ENCODE measurements at places on chromosomes 1 and 21. TPM values are rescaled to one million over a fixed set of nuclear protein-coding genes. Genes with fewer than 3 reads are reported as not detected.

PACC1 gene
- total RNA-seq, result 10.6 TPM

SPRR2D gene
- not detected for total RNA-seq

TARS2 gene
- 10.9 TPM for total RNA-seq

LCE2C gene
- total RNA-seq, result not detected

C2CD2 gene
- 25.3 TPM for total RNA-seq

SPRR2E gene
- not detected for total RNA-seq

KCNC4 gene
- 0.18 TPM for total RNA-seq

PRKAB2 gene
- 10.6 TPM for total RNA-seq

FCRL5 gene
- not detected for total RNA-seq

RIPPLY3 gene
- total RNA-seq, result not detected

CCDC27 gene
- not detected for total RNA-seq

SPOCD1 gene
- 42.2 TPM for total RNA-seq

GJA8 gene
- total RNA-seq, result not detected

MYBPH gene
- not detected for total RNA-seq

S100B gene
- not detected for total RNA-seq

DNASE2B gene
- total RNA-seq, result not detected

APCS gene
- not detected for total RNA-seq

DIRAS3 gene
- 8.6 TPM for total RNA-seq

ALX3 gene
- total RNA-seq, result not detected

USP33 gene
- 89.4 TPM for total RNA-seq

TSSK3 gene
- not detected for total RNA-seq

HAO2 gene
- not detected for total RNA-seq

GRCh38 chr1:236163463-236164153 lies 21.3 kb downstream of the GPR137B start:
- no peak overlapping the region for H3K27ac ChIP-seq
- no peaks in the 10 kb centered on the region for H3K4me1 ChIP-seq
- peaks cover 2% of the 10 kb centered on the region for H3K36me3 ChIP-seq
- H3K4me3 ChIP-seq, result no peak overlapping the region
- DNase-seq, result no peak
- no peaks in the 10 kb centered on the region for H3K27me3 ChIP-seq

DNA sequence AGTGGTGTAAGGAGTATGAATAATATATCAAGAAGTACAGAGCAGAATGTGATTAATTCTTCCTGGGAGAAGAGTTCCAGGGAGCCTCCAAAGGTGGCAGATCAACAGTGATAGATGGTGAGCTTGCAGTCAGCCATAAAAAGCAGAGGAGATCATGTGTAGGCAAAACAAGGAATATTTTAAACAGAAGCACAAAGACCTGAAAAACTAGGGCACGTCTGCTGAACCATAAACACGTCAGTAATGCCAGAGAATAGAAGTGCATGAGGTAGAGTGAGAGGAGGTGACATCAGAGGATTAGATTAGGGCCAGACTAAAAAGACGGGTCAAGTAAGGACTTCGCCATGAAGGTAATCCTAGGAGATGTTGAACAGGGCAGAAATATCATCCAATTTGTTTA lies 151.8 kb downstream of the EIF4G3 start:
- H3K27ac ChIP-seq, result no peak overlapping the region
- H3K36me3 ChIP-seq, result no peaks in the 10 kb centered on the region
- H3K27me3 ChIP-seq, result no peaks in the 10 kb centered on the region
- no peak for DNase-seq
- peaks cover 9% of the 10 kb centered on the region for H3K4me1 ChIP-seq

DNA sequence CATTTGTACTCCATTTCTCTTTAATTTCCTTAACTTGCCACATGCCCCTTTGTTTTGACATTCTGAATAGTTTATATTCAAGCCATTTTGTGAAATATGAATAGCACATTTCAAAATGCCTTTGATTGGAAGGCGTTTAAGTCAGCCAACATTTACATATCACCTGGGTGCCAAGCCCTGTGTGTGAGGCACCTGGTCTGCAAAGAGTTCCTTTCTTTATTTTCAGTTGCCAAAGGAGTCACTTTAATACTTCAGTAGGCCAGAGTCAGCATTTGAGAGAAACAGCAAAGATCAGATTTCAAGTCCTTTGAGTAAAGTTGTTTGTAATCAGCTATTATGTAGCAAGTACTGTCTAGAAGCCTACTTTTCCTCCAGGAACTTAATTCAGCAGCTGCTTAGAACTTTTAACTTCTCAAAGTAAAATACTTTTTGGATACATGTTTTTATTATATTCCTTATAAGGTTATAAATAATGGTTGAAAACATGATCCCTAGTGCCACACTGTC lies 70.8 kb downstream of the DTL start:
- no peak overlapping the region for H3K4me3 ChIP-seq
- peak; percentile 28 for DNase-seq
- H3K27ac ChIP-seq, result no peak overlapping the region
- H3K27me3 ChIP-seq, result no peaks in the 10 kb centered on the region
- H3K4me1 ChIP-seq, result peaks cover 5% of the 10 kb centered on the region
- H3K36me3 ChIP-seq, result no peaks in the 10 kb centered on the region

- peak; percentile 35 for DNase-seq
- H3K27me3 ChIP-seq, result no peaks in the 10 kb centered on the region
- peak within 1 kb of the TSS; percentile 92 for H3K4me3 ChIP-seq
- no peaks in the 10 kb centered on the region for H3K36me3 ChIP-seq
- peaks cover 3% of the 10 kb centered on the region for H3K4me1 ChIP-seq
These were observed at the start of gene SMYD2 for GRCh38 chr1:214281021-214281719. Gene SMYD2, plus strand, starts transcription at chr1:214281159. Its CDS starts 96 bp downstream, at chr1:214281255.

- no peak overlapping the region for H3K4me3 ChIP-seq
- H3K27me3 ChIP-seq, result peaks cover 22% of the 10 kb centered on the region
- H3K36me3 ChIP-seq, result no peaks in the 10 kb centered on the region
- no peak for DNase-seq
- H3K4me1 ChIP-seq, result no peaks in the 10 kb centered on the region
These were observed 1.8 kb downstream of the C1orf53 start for GRCh38 chr1:197904126-197904787.

DNA sequence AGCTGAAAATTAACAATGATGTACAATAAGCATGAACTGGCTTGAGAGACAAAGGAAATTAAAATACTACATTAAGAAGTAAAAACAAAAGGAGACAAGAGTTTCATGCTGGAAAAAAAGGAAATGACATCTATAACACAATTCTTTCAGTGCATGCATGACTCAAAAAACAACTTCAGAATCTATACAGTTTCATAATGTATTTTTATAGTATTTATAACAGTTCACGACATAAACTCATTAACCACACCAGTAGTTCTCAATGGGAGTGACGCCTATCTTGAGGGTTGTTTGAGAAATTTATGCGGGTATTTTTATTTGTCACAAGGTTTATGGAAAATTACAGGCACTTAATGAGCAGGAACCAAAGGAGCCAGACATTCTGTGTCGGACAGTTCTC lies 168.5 kb downstream of the SMYD3 start:
- no peak overlapping the region for H3K27ac ChIP-seq
- no peaks in the 10 kb centered on the region for H3K36me3 ChIP-seq
- H3K4me3 ChIP-seq, result no peak overlapping the region
- H3K27me3 ChIP-seq, result no peaks in the 10 kb centered on the region

DNA sequence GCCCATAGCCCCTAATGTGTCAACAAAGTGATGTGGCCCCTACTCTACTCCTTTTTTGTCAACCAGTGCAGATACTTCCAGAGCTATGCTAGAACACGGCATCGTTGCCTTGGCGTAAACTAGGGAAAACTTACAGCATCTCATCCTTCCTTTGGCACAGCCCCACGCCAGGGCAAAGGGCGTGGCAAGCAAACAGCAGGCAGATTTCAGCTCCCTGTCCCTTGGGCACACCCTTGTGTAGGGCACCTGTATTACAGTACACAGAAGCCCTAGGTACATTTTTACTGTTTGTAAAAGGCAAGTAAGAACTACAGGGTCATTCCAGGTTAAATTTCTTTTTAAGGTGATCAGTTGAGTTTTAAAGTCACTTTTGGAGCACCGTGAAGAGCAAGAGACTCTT lies 29.3 kb downstream of the PRDX6 start:
- H3K4me1 ChIP-seq, result peaks cover 5% of the 10 kb centered on the region
- no peaks in the 10 kb centered on the region for H3K36me3 ChIP-seq
- H3K27me3 ChIP-seq, result no peaks in the 10 kb centered on the region
- DNase-seq, result no peak
- no peak overlapping the region for H3K27ac ChIP-seq
- no peak overlapping the region for H3K4me3 ChIP-seq

DNA sequence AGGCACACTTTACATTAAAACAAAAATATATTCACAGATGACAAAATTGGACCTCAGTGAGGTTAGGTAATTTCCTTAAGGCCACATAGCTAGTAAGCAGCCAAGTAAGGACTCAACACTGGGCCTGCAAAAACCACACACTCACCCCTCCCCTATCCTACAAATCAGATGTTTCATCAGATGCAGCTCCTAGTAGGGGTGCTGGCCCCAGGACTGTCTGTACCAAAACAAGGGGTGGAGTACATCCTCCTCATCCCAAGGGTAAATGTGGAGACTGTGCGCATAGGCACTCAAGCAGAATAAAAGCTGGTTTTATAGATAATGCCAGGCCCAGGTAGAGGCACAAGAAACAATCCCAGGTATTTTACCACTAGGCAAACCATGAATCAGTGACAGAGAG lies 25.7 kb downstream of the URB1 start:
- peaks cover 8% of the 10 kb centered on the region for H3K4me1 ChIP-seq
- no peak overlapping the region for H3K27ac ChIP-seq
- no peak overlapping the region for H3K4me3 ChIP-seq
- peaks cover 53% of the 10 kb centered on the region for H3K36me3 ChIP-seq

- peaks cover 10% of the 10 kb centered on the region for H3K4me1 ChIP-seq
- no peak overlapping the region for H3K27ac ChIP-seq
- no peaks in the 10 kb centered on the region for H3K27me3 ChIP-seq
- no peaks in the 10 kb centered on the region for H3K36me3 ChIP-seq
These were observed 34.9 kb downstream of the VANGL1 start for GRCh38 chr1:115676498-115677181.

GRCh38 chr1:220670365-220670764 lies 19.8 kb upstream of the C1orf115 start:
- no peaks in the 10 kb centered on the region for H3K36me3 ChIP-seq
- H3K4me1 ChIP-seq, result no peaks in the 10 kb centered on the region
- no peak for DNase-seq
- H3K27me3 ChIP-seq, result peaks cover 3% of the 10 kb centered on the region

- H3K4me3 ChIP-seq, result no peak overlapping the region
- no peak overlapping the region for H3K27ac ChIP-seq
- H3K27me3 ChIP-seq, result peaks cover 21% of the 10 kb centered on the region
- no peaks in the 10 kb centered on the region for H3K36me3 ChIP-seq
- DNase-seq, result no peak
- H3K4me1 ChIP-seq, result peaks cover 1% of the 10 kb centered on the region
These were observed 35.5 kb upstream of the VANGL1 start for GRCh38 chr1:115606305-115606704.

GRCh38 chr1:3369446-3370076 lies 84.9 kb upstream of the ARHGEF16 start:
- peaks cover 1% of the 10 kb centered on the region for H3K4me1 ChIP-seq
- DNase-seq, result peak; percentile 78
- H3K27ac ChIP-seq, result no peak overlapping the region
- peaks cover 17% of the 10 kb centered on the region for H3K27me3 ChIP-seq

- no peaks in the 10 kb centered on the region for H3K36me3 ChIP-seq
- DNase-seq, result no peak
- no peak overlapping the region for H3K27ac ChIP-seq
- no peaks in the 10 kb centered on the region for H3K4me1 ChIP-seq
These were observed 8.1 kb downstream of the RGS8 start for GRCh38 chr1:182676274-182676673.

GRCh38 chr1:227769936-227770494 lies 34.8 kb downstream of the SNAP47 start:
- H3K27ac ChIP-seq, result no peak overlapping the region
- H3K27me3 ChIP-seq, result no peaks in the 10 kb centered on the region
- H3K4me1 ChIP-seq, result peaks cover 2% of the 10 kb centered on the region
- peaks cover 33% of the 10 kb centered on the region for H3K36me3 ChIP-seq

Measured in IMR-90 (cell line).